ENCODE measurements at places on chromosomes 5 and 9. TPM values are rescaled to one million over a fixed set of nuclear protein-coding genes. Genes with fewer than 3 reads are reported as not detected.

ABCA1 gene
- 36.5 TPM for total RNA-seq

PCDHGA5 gene
- 2.1 TPM for total RNA-seq

KLF4 gene
- 10.3 TPM for total RNA-seq

ALDH1A1 gene
- total RNA-seq, result 10.5 TPM

INSL4 gene
- total RNA-seq, result not detected

HMMR gene
- 8.6 TPM for total RNA-seq

CDC20B gene
- total RNA-seq, result 0.23 TPM

PLEKHG4B gene
- total RNA-seq, result 0.48 TPM

KIF4B gene
- 0.23 TPM for total RNA-seq

THBS4 gene
- 1.4 TPM for total RNA-seq

IRX2 gene
- total RNA-seq, result not detected

ZNF454 gene
- 1.3 TPM for total RNA-seq

C7 gene
- total RNA-seq, result not detected

CD274 gene
- total RNA-seq, result 15.5 TPM

SLC6A7 gene
- total RNA-seq, result not detected

IL13 gene
- total RNA-seq, result not detected

C1QTNF3 gene
- total RNA-seq, result 10.5 TPM

PITX1 gene
- total RNA-seq, result not detected

CTXN3 gene
- total RNA-seq, result not detected
